AG04450 (cell line): ENCODE measurements at places on chromosomes 5 and 9.

DNA sequence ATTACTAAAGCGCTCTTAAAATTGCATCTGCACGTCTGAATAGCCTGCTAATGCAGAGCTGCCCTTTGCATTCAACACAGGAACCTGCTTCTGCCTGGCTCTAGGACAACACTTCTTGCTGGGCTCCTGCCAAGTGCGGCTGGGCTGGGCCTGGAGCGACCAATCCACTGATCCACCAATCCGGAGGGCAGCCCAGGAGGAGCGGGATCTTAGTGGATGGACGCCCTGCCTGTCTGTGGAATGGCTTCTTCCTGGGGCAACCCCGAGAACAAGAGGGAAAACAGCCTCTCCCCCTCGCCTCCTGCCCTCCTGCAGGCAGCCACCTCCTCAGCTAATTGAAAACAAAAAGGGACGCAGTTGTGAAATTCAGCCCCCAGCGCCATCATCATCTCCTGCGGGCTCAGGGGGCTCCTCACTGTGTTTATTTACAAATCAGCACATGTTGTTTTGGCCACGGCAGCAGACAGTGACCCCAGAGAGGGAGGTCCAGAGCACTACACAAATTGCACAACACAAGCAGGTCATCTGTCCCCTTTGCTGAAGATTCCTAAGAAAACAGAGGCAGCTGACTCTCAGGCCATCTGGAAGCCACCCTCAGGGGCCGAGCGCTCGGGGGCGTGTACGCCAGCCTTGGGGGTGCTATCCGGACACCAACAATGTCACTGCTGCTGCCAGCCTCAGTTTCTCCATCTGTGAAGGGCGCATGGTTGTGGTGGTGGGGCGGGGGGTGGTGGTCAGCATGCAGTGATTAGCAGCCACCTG is 57.3 kb downstream of the GADD45G start:
- DNase-seq: peak; percentile 55

GRCh38 chr9:113876993-113877368 is 872 bp downstream of the ZNF618 start:
- no peak for DNase-seq

DNA sequence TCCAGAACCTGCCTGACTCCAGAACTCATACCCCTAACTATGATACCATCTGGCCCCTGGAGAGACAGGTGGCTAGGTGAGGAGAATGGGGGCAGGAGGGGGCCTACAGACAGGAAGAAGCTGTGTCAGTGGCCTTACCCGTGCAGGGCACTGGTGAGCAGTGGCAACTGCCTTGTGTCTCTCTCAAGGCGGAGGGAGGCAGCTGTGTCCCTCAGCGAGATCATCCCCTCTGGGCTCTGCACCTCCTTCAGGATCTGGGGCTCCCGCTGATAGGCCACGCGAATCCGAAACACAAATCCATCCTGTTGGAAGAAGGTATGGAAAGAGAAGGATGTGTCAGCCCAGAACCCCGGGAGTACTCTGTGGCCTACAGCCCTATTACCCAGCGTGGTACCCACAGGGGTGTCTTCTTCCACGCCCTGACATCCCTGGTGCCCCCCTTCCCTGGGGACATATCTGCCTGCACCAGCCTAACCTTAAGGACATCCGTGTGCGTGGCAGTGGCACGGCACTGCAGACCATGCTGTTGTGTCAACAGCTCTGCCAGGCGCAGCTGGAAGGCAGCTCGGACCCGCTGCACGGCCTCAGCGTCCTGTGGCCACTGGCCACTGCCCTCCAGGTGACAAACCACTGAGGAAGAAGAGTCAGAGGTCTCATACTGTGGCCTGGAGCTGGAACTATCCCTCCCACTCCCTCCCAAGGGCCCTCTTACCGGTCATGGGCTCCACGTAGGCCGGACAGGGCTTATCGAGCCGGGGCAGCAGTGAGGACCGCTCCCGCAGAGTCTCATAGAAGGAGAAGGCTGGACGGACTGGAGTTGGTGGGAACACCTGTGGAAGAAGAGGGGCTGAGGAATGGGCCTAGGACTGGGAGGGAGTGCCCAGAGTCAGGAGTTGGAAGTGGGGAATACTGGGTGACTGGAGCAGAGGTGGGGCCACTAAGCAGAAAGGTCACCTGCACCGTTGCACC is 7.8 kb downstream of the NOL6 start:
- no peak for DNase-seq

DNA sequence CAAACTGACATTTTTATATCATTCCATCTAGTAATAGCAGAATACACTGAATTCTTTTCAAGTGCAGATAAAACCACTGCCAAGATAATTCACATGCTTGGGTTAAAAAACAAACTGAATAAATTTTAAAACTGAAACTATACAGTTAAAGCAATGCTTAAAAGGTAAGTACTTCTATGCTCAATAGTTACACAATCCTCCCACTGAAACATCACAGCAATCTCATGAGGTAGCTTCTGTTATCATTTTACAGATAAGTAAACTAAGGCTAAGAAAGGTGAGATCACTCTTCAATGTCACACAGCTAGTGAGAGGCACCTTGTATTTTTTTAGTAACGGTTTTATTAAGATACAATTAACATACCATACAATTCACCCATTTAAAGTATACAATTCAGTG is 13.4 kb upstream of the GOLGA1 start:
- no peak for DNase-seq

DNA sequence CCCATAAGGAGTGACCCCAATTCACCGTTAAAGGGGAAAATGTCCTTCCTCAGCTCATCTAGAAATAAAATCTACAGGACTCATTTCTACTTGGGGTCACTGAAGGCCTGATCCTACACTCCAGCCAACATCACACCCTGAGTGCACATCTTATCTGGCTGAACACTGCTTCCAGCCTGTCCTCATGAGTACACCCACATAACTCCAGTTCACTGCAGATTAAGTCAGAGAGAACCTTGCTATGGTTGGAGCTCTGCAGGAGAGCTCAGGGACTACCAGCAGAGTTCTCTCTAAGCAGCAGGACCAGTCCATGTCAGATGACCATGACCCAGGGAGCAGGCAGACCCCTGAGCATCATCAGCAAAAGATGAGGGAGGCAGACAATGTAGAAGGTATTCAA is 126.9 kb upstream of the MAP3K1 start:
- no peak for DNase-seq

DNA sequence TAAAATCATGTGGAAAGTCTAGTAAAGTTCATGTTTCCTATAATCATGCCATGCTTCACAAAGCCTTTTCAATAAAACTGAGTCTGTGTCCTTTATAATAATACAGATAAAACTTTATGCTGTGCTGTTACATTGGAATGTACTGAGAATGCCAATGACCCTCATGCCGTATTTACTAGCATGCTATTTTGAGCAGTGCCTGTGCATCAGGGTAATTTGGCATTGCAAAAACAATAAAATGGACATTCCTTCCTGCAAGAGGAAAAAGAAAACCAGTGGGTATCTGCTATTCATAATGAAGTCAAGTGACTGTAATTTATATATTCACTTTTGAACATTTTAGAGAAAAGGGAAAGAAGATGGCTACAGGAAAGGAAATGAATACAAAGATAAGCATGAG is 159.0 kb downstream of the PBX3 start:
- DNase-seq: peak; percentile 6

GRCh38 chr5:140869555-140869886 is 764 bp downstream of the PCDHA11 start:
- no peak for DNase-seq

GRCh38 chr9:28651050-28651722 is 1077.9 kb upstream of the C9orf72 start:
- DNase-seq: no peak

GRCh38 chr9:105194234-105194633 is 50.2 kb upstream of the SLC44A1 start:
- DNase-seq: no peak

DNA sequence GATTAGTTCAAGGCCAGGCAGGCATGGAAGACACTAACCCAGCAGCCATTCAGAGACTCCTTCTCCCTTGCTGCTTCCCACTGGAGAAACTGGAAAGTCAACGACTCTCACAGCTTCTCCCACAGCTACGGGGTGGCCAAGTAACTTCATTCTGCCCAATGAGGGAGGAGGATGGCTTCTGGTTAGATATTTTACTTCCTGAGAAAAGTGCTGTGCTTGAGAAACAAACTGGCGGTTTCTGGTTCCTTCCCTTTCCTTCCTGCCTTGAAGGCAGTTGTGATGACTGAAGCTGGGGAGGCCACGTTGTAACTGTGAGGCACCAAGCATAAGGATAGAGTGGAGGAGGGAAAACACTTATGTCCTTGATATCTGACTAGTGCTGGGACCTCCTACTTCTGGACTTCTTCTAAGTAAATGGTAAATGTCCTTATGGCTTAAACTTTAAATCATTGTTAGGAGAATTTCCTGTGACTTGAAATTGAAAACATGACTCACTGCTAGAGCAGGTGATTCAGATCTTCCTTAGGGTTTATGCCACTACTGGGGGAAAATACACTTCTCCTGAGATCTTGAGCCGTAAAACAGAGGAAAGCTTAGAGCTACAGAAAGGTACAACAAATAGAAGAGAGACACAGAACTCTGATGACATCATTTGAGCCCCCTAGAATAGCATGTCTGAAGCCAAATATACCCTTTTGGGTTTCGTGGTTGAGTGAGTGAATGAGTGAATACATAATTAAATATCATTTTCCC is 3.1 kb upstream of the GNPDA1 start:
- no peak for DNase-seq

- no peak for DNase-seq
Measured at GRCh38 chr5:151581347-151581746, 9.8 kb downstream of the FAT2 start.

GRCh38 chr5:60514152-60514551 is 185.8 kb downstream of the DEPDC1B start:
- no peak for DNase-seq

- no peak for DNase-seq
Measured at GRCh38 chr9:90343991-90344390, 298.6 kb downstream of the DIRAS2 start.

DNA sequence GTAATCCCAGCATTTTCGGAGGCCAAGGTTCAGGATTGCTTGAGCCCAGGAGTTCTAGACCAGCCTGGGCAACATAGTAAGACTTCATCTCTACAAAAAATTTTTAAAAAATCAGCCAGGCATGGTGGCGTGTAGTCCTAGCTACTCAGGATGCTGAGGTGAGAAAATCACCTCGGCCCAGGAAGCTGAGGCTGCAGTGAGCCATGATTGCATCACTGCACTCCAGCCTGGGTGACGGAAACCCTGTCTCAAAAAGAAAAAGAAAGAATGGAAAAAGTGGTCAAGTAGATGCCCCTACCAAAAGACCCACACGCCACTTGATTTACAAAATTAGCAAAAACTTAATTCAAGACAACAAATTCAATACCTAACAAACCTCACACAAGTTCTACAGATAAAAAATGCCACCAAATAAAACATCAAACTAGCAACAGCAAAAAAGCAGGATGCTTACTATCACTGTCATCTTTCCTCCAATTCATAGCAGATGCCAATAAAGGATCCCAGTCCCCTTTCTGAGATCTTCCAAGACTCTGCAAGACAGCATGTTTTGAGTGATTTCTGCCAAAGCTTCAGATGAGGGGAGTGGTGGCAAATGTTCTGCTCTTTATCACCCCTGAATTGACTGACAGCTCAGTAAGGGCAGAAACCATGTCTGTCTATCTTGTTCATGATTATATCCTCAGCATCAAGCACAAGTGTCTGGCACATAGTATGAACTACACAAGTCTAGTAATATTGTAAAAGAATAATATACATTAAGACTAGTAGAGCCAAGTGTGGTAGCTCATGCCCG is 34.2 kb upstream of the TESK1 start:
- DNase-seq: no peak

- DNase-seq: no peak
Measured at GRCh38 chr9:126406075-126406667, 79.5 kb downstream of the MVB12B start.

DNA sequence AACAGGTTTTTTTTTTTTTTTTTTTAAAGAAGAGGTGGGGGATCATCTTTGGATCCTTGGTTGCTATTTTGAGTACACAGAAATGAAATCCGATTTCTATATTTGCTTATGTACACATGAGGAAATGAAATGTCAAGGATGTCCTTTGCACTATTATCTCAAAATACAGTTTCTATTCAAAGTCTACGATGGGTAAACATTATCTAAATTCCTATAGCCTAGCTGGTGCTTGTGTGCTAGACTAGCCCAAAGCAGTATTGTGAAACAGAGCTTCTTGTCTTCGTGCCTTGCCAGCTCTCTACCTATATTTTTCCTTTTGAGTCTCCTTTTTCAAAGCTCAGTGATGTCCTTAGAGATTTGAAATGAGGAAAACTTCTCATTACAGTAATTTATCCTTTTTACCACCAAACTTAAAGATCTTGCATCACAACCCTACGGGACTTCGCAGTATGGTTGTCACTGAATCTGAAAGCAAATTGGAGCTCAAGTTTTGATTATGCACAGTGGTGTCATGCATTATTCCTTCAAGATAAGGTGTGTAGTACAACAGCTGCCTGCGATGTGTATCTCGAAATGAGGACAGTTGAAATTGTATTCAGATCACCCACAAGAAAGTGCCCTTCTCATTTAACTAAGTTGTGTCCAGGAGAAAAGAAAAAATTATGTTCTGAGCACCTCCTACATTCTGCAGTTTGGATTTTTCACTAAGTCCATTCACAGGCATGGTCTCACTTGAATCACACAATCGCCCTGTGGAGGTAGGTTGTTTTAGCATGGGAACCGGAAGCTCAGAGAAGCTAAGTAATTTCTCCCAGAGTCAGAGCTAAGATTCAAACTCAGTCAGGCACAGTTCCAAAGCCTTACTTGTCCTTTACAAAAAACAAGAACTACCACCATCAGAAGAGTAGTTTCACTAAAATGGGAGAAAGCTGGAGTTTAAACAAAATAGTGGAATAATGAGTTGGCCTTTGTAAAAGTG is 379.0 kb downstream of the GLIS3 start:
- DNase-seq: no peak

- DNase-seq: no peak
Measured at GRCh38 chr9:131798246-131798645, 58.4 kb upstream of the RAPGEF1 start.

DNA sequence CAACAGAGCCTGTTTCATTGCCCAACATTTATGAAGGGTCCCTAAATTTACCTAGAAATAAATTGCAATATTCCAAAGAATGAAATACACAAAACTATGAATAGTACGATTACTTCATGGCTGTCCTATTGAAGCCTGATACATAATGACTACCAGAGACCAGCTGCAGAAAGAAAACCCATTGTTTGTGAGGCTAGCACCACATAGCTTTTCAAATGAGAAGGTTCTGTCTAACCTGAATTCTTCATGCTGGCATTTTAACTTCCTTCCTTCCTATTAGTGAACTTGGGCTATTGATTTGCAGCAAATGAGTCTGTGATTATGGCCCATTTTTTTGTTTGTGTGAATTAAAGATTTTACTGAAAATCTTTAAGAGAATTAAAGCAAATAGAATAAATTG is 47.3 kb downstream of the MEGF10 start:
- DNase-seq: no peak

DNA sequence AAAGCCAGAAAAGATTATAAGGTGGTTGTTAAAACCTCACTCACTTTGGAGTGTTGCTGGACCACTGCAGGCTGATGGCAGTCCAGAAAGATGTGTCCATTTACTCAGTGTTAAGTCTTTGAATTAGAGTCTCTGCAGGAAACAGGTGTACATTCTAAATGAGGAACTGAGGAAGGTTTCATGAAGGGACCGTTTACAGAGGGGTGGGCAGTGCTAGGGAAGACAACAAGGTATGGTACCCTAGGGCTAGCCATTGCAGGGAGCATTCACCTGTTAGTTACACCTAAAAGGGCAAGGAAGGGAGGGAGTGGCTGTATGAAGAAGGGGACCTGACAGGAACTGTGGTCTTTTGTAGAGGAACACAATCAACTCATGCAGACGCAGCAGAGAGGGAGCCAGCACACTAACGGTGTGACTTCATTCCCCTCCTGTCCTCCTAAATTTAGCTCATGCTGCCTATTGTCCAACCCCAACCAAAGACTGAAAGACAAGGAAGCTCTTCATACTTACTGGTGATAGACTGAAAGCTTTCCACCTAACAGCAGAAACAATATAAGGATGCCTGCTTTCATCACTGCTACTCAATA is 32.2 kb upstream of the PAX5 start:
- DNase-seq: no peak
